ENCODE measurements at places on chromosomes 12 and 14. TPM values are rescaled to one million over a fixed set of nuclear protein-coding genes. Genes with fewer than 3 reads are reported as not detected.

GRCh38 chr12:46408441-46408840 lies 35.9 kb upstream of the SLC38A2 start:
- no peak for DNase-seq

GRCh38 chr12:32126720-32127119 lies 20.1 kb downstream of the BICD1 start:
- no peak for DNase-seq

GRCh38 chr14:81028461-81028860 lies 73.0 kb downstream of the TSHR start:
- no peak for DNase-seq

GRCh38 chr14:33956640-33957039 lies 5.8 kb upstream of the EGLN3 start:
- DNase-seq = no peak

GRCh38 chr14:24249230-24250021 lies 7.0 kb upstream of the TINF2 start:
- DNase-seq = no peak

- no peak for DNase-seq
Measured at GRCh38 chr12:68303850-68304249, 28.3 kb downstream of the MDM1 start.

Gene DCD
- polyA plus RNA-seq = not detected

Measured in left lung (tissue), 14 donors.